ENCODE measurements at places on chromosomes 1 and 21. TPM values are rescaled to one million over a fixed set of nuclear protein-coding genes. Genes with fewer than 3 reads are reported as not detected.

GRCh38 chr1:181250038-181250437, 161.5 kb downstream of the IER5 start:
- H3K36me3 ChIP-seq, result peaks cover 46% of the 10 kb centered on the region
- DNase-seq, result no peak
- peaks cover 2% of the 10 kb centered on the region for H3K27me3 ChIP-seq
- no peak overlapping the region for H3K27ac ChIP-seq
- peaks cover 22% of the 10 kb centered on the region for H3K4me1 ChIP-seq

GRCh38 chr21:29155118-29155932, 24.9 kb downstream of the MAP3K7CL start:
- H3K27me3 ChIP-seq, result peaks cover 11% of the 10 kb centered on the region
- peak; percentile 25 for DNase-seq
- H3K4me3 ChIP-seq, result peak overlapping the region; percentile 48
- no peak overlapping the region for H3K27ac ChIP-seq
- H3K36me3 ChIP-seq, result no peaks in the 10 kb centered on the region

- H3K4me3 ChIP-seq, result no peak overlapping the region
- DNase-seq, result no peak
- no peak overlapping the region for H3K27ac ChIP-seq
- peaks cover 4% of the 10 kb centered on the region for H3K4me1 ChIP-seq
These were observed 39.4 kb downstream of the PTAFR start for GRCh38 chr1:28136922-28137613.

- peaks cover 22% of the 10 kb centered on the region for H3K27me3 ChIP-seq
- H3K4me1 ChIP-seq, result peaks cover 28% of the 10 kb centered on the region
- peak; percentile 53 for DNase-seq
- no peak within 1 kb of the TSS for H3K27ac ChIP-seq
These were observed at the start of gene NTNG1 for GRCh38 chr1:107140703-107141490. TSS of gene NTNG1 (plus strand) at chr1:107141039.

GRCh38 chr1:226181996-226182714, 4.4 kb downstream of the ACBD3 start:
- 0 out of 2 replicates have a peak overlapping the region, but pooled peaks have one; percentile 34 for H3K27ac ChIP-seq
- peaks cover 23% of the 10 kb centered on the region for H3K4me1 ChIP-seq
- peaks cover 30% of the 10 kb centered on the region for H3K36me3 ChIP-seq
- H3K27me3 ChIP-seq, result no peaks in the 10 kb centered on the region

DNA sequence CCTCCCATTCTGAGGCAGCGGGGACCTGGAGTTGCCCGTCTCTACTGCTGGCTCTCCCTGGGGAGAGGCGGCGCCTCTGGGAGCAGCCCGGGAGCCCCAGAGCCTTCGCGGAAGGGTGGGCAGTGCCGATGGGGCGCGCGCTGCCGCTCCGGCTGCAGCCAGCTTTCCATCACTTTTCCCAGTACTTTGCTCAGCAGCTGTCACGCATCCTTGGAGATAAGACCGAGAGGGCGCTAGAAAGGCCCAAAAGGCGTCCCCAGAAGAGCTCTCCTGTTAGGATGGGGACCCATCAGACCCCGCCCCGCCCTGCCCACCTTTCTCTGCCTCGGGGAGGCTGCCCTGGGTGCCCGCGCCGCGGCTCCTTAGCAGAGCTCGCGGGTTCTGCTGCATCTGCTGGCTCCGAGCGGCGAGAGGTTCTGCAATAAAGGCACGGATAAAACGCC, 534 bp downstream of the KCNH1 start:
- peaks cover 35% of the 10 kb centered on the region for H3K27me3 ChIP-seq
- H3K4me3 ChIP-seq, result peak overlapping the region; percentile 69
- peaks cover 10% of the 10 kb centered on the region for H3K4me1 ChIP-seq
- H3K36me3 ChIP-seq, result no peaks in the 10 kb centered on the region

DNA sequence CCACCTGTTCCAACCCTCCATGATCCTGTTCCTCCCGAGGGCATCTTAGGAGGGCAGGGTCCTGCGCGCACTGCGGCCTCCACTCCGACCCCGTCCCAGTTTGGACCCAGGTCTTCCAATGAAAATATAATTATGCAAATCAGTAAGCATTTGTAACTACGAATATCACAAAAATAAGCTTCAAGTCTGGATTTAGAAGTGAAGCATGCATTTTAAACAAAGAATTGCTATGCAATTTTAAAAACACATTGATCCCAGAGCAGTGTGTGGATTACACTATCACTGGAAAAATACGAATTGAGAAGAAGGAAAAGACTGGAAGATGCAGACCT, 673 bp downstream of the PRMT2 start:
- peaks cover 2% of the 10 kb centered on the region for H3K27me3 ChIP-seq
- H3K36me3 ChIP-seq, result peaks cover 18% of the 10 kb centered on the region
- H3K27ac ChIP-seq, result peak overlapping the region; percentile 34
- no peak for DNase-seq

DNA sequence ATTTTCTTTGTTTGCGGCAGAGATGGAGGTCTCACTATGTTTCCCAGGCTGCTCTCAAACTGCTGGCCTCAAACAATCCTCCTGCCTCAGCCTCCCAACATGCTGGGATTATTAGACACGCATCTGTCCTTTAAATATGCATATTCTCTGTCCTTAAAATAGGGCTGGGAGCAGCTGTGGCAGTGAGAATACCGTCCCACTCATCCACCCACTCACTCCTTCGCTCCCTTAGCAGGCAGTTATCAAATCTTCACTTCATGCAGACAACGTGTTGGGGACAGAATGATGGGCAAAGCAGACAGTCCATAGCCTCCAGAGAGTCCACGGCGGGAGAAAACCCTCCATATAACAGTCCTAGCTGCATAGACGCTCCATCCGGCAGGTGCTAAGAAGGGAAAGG, 179.4 kb downstream of the ZBTB18 start:
- peaks cover 23% of the 10 kb centered on the region for H3K4me1 ChIP-seq
- H3K27me3 ChIP-seq, result no peaks in the 10 kb centered on the region
- H3K4me3 ChIP-seq, result no peak overlapping the region
- no peak overlapping the region for H3K27ac ChIP-seq

- H3K4me1 ChIP-seq, result peaks cover 23% of the 10 kb centered on the region
- H3K27ac ChIP-seq, result no peak overlapping the region
- no peak for DNase-seq
- H3K4me3 ChIP-seq, result no peak overlapping the region
These were observed 142.5 kb downstream of the PGBD5 start for GRCh38 chr1:230283678-230284077.

GRCh38 chr1:156070548-156070947, 9.6 kb downstream of the RAB25 start:
- peaks cover 50% of the 10 kb centered on the region for H3K4me1 ChIP-seq
- H3K4me3 ChIP-seq, result no peak overlapping the region
- peaks cover 24% of the 10 kb centered on the region for H3K36me3 ChIP-seq
- no peak for DNase-seq
- H3K27me3 ChIP-seq, result no peaks in the 10 kb centered on the region

DNA sequence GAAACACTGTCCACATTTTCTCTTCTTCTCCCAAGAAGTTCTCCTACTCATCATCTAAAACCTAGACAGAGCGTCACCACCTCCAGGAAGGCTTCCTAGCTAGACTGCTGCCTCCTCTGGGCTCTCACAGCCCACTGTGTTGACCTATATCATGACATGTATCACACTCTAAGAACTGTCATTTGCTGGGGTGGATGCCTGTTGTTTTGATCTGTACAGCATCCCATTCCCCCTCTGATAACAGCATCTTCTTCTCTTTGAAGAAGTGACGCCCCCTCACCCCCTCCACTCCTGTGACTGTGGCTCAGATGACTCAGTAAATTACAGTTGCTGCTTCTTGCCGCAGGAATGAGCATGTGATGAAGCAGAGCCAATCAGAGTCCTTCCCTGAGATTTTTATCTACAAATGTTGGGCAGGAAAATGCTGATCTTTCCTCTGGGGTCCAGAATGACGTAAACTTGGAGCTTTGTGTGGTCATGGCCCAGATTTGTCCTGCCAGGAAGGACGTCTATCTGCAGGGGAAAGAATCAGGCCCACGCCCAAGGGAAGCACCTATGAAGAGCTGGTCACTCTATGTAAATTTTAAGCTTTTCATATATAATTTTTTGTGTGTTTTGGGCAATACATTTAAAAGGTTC, 28.0 kb upstream of the FOXO6 start:
- DNase-seq, result no peak
- peaks cover under 1% of the 10 kb centered on the region for H3K27me3 ChIP-seq
- H3K4me1 ChIP-seq, result peaks cover 11% of the 10 kb centered on the region
- peaks cover 3% of the 10 kb centered on the region for H3K36me3 ChIP-seq

DNA sequence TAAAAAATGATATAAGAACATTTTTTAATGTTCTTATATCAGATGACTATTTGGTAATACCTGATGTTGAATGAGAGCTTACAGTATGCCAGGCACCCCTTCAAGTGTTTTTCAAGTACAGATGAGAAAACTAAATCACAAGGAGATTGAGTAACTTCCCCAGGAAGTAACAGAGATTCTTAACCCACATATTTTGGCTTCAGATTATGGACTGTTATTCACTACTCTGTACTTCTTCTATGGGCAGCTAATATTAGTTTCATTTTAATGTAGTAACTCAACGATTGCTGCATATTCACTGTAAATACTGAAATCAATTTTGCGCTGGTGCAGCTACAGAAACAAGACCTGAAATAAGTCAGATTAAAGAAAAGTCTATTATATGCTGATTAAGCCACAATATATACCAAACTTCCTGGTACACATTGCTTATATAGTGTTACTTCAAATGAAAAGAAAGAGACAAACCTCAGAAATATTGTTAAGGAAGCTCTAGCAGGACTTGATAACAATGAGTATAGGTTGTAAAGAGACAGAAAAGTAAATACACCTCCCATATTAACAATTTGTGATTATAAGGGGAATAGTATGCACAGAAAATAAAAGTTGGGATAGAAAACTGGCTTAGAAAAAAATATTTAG, 19.7 kb downstream of the DPYD start:
- H3K4me1 ChIP-seq, result no peaks in the 10 kb centered on the region
- DNase-seq, result no peak
- H3K4me3 ChIP-seq, result no peak overlapping the region

- H3K4me1 ChIP-seq, result no peaks in the 10 kb centered on the region
- H3K27ac ChIP-seq, result no peak overlapping the region
- no peak for DNase-seq
- no peaks in the 10 kb centered on the region for H3K27me3 ChIP-seq
- H3K36me3 ChIP-seq, result peaks cover 9% of the 10 kb centered on the region
These were observed 93.1 kb downstream of the OSBPL9 start for GRCh38 chr1:51709951-51710350.

GRCh38 chr1:70820995-70821394, 226.6 kb downstream of the PTGER3 start:
- DNase-seq, result no peak
- H3K27me3 ChIP-seq, result no peaks in the 10 kb centered on the region
- no peaks in the 10 kb centered on the region for H3K36me3 ChIP-seq
- H3K4me3 ChIP-seq, result no peak overlapping the region

GRCh38 chr1:204287466-204287891, 72.2 kb downstream of the PLEKHA6 start:
- no peaks in the 10 kb centered on the region for H3K27me3 ChIP-seq
- no peak for DNase-seq
- H3K4me1 ChIP-seq, result peaks cover 35% of the 10 kb centered on the region
- no peaks in the 10 kb centered on the region for H3K36me3 ChIP-seq
- peak overlapping the region; percentile 47 for H3K4me3 ChIP-seq
- H3K27ac ChIP-seq, result no peak overlapping the region

GRCh38 chr21:46182548-46183336, 1.5 kb downstream of the SPATC1L start:
- peaks cover 6% of the 10 kb centered on the region for H3K36me3 ChIP-seq
- H3K27ac ChIP-seq, result peak overlapping the region; percentile 49
- H3K27me3 ChIP-seq, result no peaks in the 10 kb centered on the region
- peak overlapping the region; percentile 72 for H3K4me3 ChIP-seq
- DNase-seq, result no peak

- peaks cover 27% of the 10 kb centered on the region for H3K36me3 ChIP-seq
- peak overlapping the region; percentile 96 for H3K4me3 ChIP-seq
- DNase-seq, result no peak
- peak overlapping the region; percentile 93 for H3K27ac ChIP-seq
These were observed 1.1 kb upstream of the YBX1 start for GRCh38 chr1:42680921-42681683.

DNA sequence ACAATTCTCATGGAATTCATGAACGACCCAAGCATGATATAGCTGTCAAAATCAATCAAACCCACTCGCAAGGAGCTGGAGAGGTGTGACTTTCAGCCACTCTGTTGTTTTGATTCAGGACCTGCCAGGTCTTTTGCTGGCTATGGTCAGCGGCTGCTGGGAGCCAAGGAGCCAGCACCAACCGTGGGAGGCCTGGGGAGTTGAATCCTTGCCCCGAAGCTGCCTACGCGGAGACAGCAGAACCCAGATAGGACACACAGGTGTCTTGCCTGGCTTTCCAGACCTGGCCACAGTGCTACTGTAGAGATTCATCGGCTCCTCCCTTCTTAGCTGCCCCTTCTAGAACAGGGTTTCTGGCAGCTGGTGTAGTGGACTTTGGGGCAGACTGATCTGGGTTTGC, 42.7 kb downstream of the ZSCAN20 start:
- H3K4me3 ChIP-seq, result no peak overlapping the region
- H3K4me1 ChIP-seq, result peaks cover 21% of the 10 kb centered on the region
- peaks cover 6% of the 10 kb centered on the region for H3K27me3 ChIP-seq
- no peak for DNase-seq
- no peak overlapping the region for H3K27ac ChIP-seq

- H3K36me3 ChIP-seq, result no peaks in the 10 kb centered on the region
- H3K27ac ChIP-seq, result no peak overlapping the region
- H3K27me3 ChIP-seq, result no peaks in the 10 kb centered on the region
- peak; percentile 17 for DNase-seq
- no peak overlapping the region for H3K4me3 ChIP-seq
These were observed 13.0 kb upstream of the C8B start for GRCh38 chr1:56978819-56979218.

DNA sequence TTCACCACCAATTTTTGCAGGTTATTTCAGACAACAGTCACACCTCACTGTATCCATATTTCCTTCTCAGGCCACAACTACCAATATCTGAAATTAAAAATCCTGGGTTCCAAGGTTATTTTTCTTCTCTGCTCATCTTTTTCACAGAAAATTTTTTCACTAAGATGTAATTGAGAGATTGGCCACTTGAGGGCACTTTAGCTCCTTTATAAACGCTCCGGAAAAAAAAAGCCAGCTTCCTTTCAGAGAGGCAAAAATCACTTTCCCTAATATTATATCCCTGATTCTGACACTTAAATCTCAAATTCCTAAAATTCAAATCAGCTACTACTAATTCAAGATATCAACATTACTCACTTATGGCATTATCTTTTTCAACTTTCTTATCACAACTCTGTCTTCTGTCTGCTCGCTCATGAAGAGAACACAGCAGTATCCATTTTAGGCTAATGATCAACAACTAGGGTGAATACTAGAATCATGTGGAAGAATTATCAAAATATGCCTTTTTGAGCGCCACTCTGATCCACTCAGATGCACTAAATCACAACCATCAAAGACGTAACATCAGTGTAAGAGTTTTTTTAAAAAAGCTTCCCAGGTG, 101.4 kb upstream of the RGS1 start:
- no peak overlapping the region for H3K4me3 ChIP-seq
- H3K27me3 ChIP-seq, result no peaks in the 10 kb centered on the region
- no peak for DNase-seq
- H3K36me3 ChIP-seq, result no peaks in the 10 kb centered on the region

PTPN14 gene
- 88.4 TPM for total RNA-seq

UHMK1 gene
- 18.8 TPM for total RNA-seq

MEAF6 gene
- total RNA-seq, result 41.3 TPM

MFSD2A gene
- total RNA-seq, result 12.9 TPM

KCNJ6 gene
- total RNA-seq, result 0.35 TPM

TMOD4 gene
- total RNA-seq, result 0.82 TPM

FAM72A gene
- 30.6 TPM for total RNA-seq

TIAM1 gene
- 25.2 TPM for total RNA-seq

AQP10 gene
- not detected for total RNA-seq

HSD3B2 gene
- total RNA-seq, result 0.94 TPM

PRDM16 gene
- total RNA-seq, result 1.1 TPM

CELA2A gene
- total RNA-seq, result 1.1 TPM

All from WTC11 (cell line).